ENCODE measurements at places on chromosomes 5 and 9. TPM values are rescaled to one million over a fixed set of nuclear protein-coding genes. Genes with fewer than 3 reads are reported as not detected.

DNA sequence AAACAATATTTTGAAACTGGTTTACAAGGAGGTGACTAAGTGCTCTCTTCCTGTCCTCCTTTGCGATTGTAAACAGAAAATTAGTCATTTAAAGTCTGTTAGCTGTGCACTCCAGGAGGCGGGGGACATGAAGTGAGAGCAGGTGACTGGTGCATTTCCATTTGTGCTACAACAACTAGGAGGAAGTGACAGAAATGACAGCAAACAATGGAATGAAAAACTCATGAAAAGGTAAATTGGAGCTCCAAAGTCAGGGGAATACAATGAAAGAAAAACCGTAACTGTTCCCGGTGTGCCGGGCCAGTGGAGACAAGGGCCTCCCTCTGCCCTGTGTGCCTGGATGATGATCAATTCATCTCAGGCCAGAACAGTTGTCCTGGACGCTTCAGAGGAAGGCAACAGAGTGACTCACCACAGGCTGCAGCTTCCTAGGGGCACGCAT lies 439.9 kb downstream of the GADD45G start:
- no peak for DNase-seq

DNA sequence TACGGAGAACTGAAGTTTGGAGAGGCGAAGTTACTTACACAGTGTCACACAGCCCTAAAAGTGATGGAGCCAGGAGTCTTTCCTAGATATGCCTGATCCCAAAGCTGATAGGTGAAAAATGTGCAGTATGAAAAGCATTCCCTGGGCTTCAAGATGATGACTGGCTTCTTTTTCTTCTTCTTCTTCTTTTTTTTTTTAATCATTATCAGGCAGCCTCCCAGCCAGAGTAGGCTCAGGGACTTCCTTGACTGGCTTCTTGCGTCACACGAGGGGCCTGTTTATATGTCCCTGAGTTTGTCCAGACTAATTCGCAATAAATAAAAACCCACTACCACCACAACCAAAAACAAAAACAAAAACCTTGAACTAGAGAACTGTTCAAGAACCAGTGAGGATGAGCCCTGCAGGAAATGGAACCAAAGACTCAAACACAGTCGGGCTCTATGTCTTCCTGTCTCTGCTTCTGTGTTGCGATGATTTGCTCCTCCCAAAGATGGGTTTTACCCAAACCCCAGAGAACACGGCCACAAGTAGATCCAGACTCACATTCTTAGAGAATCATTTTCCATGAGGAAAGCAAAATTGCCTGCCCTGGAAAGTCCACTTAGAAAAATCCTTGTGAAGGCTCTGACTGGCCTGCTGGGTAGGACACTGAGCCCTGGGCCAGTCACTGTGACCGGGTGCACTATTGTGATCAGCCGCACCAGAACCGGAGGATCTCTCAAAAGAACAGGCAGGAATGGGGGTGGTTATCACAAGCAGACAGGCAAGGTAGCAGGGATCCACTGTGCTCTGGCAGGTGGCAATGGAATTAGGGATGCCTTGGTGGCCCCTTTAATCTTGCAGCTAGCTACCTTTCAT lies 38.0 kb upstream of the ADAM19 start:
- DNase-seq: no peak

DNA sequence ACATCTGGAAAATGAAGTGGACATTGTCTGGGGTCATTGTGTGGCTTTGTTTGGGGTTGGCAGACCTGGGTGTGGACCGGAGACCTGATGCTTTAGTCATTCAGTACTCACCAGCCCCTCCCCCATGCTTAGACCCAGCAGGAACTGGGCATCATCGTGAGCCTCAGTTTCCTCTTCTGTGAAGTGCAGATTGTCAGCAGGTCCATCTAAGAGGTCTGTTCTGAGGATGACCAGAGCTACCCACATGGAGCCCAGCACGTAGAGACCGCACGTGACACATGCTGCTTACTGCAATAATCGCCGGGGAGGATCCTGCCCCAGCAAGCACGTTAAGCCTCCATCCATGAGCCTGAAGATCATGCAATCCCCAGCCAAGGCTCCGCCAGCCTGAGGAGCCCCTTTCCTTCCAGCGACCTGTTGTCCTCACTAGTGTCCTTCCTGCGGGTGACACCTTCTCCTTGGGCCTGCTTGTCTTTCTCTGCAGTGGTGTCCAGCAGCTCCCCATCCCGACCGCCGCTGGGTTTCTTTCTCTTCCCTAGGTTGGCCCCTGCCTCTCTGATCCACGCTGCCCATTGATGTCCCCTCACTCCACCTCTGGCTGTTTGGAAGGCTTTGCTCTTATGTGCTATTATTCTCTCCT lies 26.7 kb upstream of the IRX4 start:
- DNase-seq: no peak

DNA sequence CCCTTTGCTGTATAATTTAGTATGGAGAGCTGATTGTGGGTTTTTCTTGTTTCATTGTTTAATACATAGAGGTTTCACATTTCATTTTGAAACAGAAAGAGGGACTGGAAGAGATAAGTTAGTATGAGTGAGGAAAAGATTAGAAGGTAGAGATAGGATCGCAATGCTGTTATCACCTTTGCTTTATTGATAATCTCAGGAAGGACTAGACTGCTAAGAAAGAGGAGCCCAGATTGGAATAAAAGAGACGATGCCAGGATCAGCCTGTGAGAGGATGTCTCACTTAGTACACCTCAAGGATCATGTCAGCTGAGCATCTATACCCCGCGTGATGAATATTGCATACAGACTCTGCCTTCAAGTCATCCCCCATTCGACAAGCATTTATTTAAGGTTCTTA lies 178.0 kb upstream of the DMAC1 start:
- DNase-seq: no peak

- no peak for DNase-seq
Measured at GRCh38 chr9:9950813-9951212, 662.0 kb downstream of the PTPRD start.

GRCh38 chr5:6943197-6944112 lies 230.2 kb downstream of the TENT4A start:
- no peak for DNase-seq

DNA sequence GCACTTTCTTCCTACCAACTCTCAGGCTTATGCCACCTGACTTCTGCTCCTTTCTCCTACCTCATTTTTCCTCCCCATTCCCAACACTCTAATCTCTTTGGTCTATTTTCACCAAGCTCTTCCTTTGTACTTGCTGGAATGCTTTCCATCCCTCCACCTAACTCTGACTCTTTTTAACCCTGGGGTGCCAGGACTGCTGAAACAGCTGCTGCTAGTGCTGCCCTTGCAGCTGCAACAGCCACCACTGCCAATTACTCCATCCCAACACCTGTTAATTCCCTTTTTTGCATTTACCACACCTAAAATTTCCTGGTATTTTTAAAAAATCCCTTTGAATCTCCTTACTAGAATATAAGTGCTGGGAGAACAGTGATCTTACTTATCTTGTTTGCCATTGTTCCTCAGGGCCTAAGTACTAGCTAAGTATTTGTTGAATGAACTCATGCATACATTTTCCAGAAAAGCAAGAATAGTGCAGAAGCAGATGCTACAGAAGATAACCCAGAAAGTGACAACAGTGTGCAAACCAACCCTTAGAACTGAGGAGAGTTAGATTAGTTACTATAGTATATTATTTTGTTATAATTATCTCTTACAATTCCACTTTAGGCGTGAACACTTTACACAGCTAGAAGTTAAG lies 11.5 kb downstream of the NADK2 start:
- no peak for DNase-seq

DNA sequence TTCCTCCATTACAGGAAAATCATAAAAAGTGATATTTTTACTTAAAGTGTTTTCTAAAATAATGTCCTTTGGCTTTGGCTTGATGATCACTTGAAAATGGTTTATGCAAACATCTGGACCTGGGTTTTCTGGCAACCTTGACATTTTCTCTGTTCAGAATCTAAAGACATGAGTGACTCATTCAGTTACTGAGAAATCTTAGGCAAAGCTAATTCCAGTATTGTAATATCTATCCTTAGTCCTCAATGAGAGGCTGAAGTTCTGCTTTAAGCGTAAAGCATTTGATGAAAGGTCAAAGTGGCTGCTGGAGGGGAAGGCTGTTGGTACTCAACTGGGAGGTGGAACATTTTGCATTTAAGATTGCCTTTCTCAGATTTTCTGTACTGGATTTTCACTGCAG lies 2.3 kb downstream of the MAN2A1 start:
- DNase-seq: no peak

GRCh38 chr9:19085295-19085694 lies 17.4 kb downstream of the HAUS6 start:
- DNase-seq: no peak

GRCh38 chr5:154899151-154899816 lies 38.7 kb downstream of the GEMIN5 start:
- no peak for DNase-seq

C5orf58 gene
- not detected for total RNA-seq

IGFBPL1 gene
- total RNA-seq: 14.8 TPM

PRSS3 gene
- 3.0 TPM for total RNA-seq

SIT1 gene
- not detected for total RNA-seq

GABRA6 gene
- 0.06 TPM for total RNA-seq

PLPP6 gene
- 12.0 TPM for total RNA-seq
